ENCODE measurements at places on chromosomes 12 and 14.

GRCh38 chr12:53862831-53863230 lies 75.8 kb upstream of the HOXC13 start:
- peak; percentile 4 for DNase-seq

DNA sequence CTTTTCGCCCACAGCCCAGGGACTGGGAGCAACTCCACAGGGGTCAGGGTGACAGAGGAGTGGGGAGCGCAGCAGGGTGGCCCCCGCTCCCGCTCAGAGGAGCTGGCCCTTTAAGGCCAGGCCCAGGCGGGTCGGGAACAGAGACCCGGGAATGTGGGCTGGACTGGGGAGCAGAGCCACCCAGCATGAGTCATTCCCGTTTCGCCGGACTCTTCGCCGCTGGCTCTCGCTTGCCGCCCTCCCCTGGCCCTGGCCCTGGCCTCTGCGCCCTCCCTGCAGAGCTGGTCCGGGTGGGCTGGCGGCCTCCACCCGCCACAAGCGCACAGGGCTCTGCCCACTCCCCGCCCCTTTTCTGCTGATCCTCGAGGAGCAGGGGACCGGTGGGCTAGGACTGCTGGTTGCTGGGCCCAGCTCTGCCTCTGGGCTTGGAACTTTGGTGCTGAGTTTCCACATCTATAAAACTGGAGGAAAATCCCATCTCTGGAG lies 92.8 kb downstream of the NINJ2 start:
- DNase-seq, result peak; percentile 85

- DNase-seq, result no peak
Observed at GRCh38 chr14:104686624-104687517, 2.5 kb upstream of the INF2 start.

GRCh38 chr14:98573082-98573481 lies 698.9 kb downstream of the BCL11B start:
- DNase-seq, result peak; percentile 1

DNA sequence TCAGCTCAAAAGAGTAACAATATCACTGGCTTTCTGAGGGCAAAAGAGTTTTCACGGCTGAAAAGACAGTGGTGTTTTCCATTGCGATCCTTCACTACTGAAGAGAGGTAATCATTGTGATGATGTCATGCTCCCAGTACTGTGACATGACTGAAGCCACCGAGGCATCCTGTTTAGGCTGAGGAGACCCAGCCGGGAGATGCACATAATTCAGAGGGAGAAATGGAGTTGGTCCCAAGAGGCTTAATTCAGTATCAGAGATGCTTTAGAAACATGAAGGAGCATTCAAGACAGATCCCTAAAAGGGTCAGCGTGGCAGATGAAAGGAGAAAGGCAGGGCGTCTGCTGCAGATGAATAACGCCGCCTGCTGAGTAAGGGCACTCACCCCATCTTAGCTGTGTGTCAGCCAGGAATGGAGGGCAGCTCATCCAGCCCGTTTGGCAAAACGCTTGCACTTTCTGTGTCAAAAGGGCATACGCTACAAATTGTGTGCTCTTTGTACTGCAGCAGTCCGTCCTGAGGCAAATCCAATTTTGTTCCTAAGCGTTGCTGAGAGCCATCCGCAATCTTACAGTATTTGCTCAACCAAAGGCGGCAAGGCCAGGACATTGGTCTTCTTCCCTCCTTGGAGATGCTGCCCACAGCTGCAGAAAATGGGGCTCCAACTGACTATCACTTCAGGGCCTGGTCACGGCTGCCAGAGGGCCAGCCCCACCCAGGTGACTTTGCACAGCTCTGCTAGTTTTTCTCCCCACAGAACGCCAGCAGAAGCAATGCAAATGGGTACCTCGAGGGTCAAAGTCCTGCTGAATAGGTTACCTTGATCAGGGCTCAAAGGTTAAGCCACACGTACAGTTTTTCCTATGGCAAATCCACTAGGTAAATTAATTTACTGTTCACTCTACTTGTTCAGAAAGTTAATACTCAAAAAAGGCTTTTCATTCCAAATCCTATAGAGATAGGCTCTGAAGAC lies 23.5 kb downstream of the CCDC92 start:
- no peak for DNase-seq

DNA sequence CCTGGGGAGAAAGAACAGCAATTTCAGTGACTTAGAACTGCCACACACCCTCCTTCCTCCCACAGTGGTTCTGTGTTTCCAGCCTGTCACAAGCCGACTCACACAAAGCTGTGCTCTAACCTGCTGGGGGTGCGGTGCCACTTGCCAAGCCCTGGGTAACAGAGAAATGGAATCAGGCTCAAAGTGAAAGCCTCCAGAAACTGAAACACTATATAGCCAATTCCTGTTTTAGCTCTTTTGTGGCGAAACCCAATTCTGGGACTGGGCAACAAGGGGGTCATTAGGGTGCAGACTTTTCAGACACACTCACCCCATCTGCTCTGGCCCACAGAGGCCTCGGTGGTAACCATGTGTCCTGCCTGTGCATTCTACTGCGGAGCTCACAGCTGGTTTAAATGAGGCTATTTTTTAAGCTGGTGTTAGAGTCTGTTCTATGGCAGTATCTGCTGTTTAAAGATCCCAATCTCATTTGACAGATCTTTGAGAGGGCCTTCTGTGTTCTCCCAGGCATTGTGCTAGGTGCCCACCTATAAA lies 15.2 kb upstream of the ACTR6 start:
- DNase-seq, result no peak

- peak; percentile 60 for DNase-seq
Observed at GRCh38 chr12:75613981-75614380, 102.6 kb upstream of the KRR1 start.

GRCh38 chr12:131452444-131452860 lies 258.4 kb upstream of the SFSWAP start:
- no peak for DNase-seq

DNA sequence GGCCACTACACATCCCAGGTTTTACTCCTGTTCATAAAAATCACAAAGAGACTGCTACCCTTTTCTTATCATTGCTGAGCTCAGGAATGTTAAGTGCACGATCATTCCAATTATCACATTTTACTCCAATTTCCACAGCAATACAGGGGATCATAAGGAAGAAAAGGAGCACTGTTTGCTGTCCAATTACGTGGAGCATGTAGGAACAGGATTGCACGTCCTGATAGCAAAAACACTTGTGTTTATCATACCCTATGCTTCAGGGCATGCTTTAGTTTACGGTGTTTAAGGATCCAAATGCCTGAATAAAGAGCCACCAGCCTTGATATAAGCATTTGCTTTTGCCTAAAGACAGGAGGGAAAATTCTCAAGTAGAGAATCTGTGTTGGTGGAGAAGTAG lies 155.4 kb upstream of the EGLN3 start:
- no peak for DNase-seq

DNA sequence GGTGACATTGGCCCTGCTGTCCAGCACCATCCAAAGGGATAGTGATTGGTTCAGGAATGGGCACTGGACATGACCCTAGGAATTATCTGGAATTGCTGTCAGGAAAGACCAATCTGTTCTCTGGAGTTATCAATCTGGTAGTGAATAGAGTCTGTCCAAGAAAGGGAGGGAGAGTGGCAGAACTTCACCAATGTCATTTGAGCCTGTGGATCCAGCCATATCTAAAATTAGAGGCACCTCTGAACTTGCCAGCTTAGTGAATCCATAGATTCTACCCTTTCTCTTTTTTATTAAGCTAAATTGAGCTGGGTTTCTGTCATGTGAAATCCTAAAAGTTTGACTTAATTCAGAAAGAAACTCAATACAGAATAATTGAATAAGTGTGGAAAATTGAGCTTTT lies 93.9 kb downstream of the NKX2-1 start:
- DNase-seq, result no peak

GRCh38 chr12:121536899-121537813 lies 43.7 kb downstream of the KDM2B start:
- peak; percentile 19 for DNase-seq

DNA sequence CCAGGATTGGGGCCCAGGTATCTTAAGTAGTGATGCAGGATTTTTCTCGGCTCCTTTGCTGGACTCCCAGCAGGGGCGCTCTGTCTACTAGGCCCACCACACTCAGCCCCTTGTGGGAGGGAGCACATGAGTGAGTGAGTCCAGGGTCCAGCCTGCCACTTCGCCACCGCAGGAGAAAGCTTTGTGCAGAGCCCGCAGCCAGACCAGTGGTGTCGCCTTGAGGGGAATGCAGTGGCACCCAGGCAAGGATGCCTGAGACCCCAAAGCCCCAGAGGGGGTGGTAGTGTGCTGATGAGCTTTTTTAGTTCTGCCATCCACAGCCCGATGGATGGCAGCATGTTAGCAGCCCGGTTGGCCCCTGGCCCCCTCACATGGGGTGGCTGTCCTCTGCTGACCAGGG lies 5.4 kb upstream of the MRPS35 start:
- DNase-seq, result no peak

Data from fibroblast of skin of scalp (primary cell).